Breast epithelium (tissue), 4 donors: ENCODE measurements at places on chromosomes 7 and 10. TPM values are rescaled to one million over a fixed set of nuclear protein-coding genes. Genes with fewer than 3 reads are reported as not detected.

Gene FKBP6
- total RNA-seq, result not detected

Gene LRRC4
- total RNA-seq, result 1.6 TPM

Gene COL26A1
- total RNA-seq, result not detected

Gene PDE1C
- 30.1 TPM for total RNA-seq

Gene PPP1R3A
- not detected for total RNA-seq

Gene SFTPA2
- total RNA-seq, result not detected

Gene ZNF37A
- 14.2 TPM for total RNA-seq

Gene PCLO
- total RNA-seq, result 5.3 TPM

Gene NYAP1
- 0.66 TPM for total RNA-seq

Gene ITGB1
- 438 TPM for total RNA-seq

Gene CUZD1
- total RNA-seq, result 0.48 TPM

Gene AMPH
- total RNA-seq, result 5.0 TPM

Gene RSPH10B
- 0.33 TPM for total RNA-seq

Gene C10orf143
- total RNA-seq, result 6.6 TPM

Gene HGF
- total RNA-seq, result 15.7 TPM

Gene FOXP2
- total RNA-seq, result 21.3 TPM

Gene IMMP2L
- total RNA-seq, result 39.7 TPM

Gene SEMA3A
- total RNA-seq, result 23.2 TPM

Gene GPRIN2
- total RNA-seq, result not detected

Gene ANKRD61
- total RNA-seq, result 0.33 TPM

Gene CPVL
- total RNA-seq, result 13.4 TPM

Gene ACADSB
- 22.6 TPM for total RNA-seq

Gene CARD11
- 2.0 TPM for total RNA-seq

Gene RASSF4
- total RNA-seq, result 41.1 TPM

Gene TUBB8
- total RNA-seq, result 0.59 TPM

Gene MRLN
- total RNA-seq, result not detected

Gene TSPAN12
- 11.3 TPM for total RNA-seq

Gene CALHM1
- total RNA-seq, result not detected

Gene DEPP1
- 139 TPM for total RNA-seq

Gene C10orf53
- total RNA-seq, result not detected

Gene PAX4
- not detected for total RNA-seq

Gene GRM3
- not detected for total RNA-seq

Gene GPR37
- 0.32 TPM for total RNA-seq

Gene ADRA2A
- 7.8 TPM for total RNA-seq

Gene SKIDA1
- total RNA-seq, result 0.98 TPM

Gene CDC14C
- not detected for total RNA-seq

Gene ARHGEF35
- 4.3 TPM for total RNA-seq

Gene EDRF1
- total RNA-seq, result 23.8 TPM

Gene CCDC172
- total RNA-seq, result not detected

Gene THAP5
- total RNA-seq, result 35.6 TPM

Gene NKX1-2
- total RNA-seq, result 0.73 TPM

Gene NEUROG3
- total RNA-seq, result not detected

Gene ANKRD22
- not detected for total RNA-seq

Gene CHST3
- 34.5 TPM for total RNA-seq

Gene ZNF12
- 20.6 TPM for total RNA-seq

Gene CNTNAP2
- not detected for total RNA-seq

Gene OR2A1
- total RNA-seq, result 0.15 TPM

Gene HOXA6
- 9.0 TPM for total RNA-seq
